ENCODE measurements at places on chromosomes 11 and 22.
A peak's percentile ranks its signal among the peaks of the same experiment; 100 is the strongest.

GRCh38 chr22:29459773-29460172, 20.2 kb upstream of the NEFH start:
- DNase-seq: no peak

DNA sequence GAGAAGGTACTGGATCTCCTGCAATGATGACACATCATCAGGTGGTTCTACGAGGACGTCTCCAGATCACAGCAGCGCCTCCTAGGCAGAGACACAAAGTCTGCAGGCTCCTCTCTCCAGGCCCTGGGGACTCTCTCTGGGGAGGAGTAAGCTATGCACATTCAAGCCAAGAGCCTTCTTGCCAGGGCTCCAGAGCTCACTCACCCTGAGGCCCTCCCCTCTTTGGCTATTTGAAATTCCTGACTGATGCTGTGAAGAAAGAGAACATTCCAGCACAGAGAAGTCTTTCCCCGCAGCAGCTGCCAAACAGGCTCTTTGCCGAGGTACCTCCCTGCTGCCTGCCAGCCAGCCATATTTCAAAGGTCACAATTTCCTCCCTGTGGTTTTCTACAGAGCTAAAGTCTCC, 204.9 kb downstream of the CSNK2A3 start:
- peak; percentile 86 for DNase-seq

- no peak for DNase-seq
Measured at GRCh38 chr11:94762208-94762607, 5.9 kb upstream of the AMOTL1 start.

DNA sequence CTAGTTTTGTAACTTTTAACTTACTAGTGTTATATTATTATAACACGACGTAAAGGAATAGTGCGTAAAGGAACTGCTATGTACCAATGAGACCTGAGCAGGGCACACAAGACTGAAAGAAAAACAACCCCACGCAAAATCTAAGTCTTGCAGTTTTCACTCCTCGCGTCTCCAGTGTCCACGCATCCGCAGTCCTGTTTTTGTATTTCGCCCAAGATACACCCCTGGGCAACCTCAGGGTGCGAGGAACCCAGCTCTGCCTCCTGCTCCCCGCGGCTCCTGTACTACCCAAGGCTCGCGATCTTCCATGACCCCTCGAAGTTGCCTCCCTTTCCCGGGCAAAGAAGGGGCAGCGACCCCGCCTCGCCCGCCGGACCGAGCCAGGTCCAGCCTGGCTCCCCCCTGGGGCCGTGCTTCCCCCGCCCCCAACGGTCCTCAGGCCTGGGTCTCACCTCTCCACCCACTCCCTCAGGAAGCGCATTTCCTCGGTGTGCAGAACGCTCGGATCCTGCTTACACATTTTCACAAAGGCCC, 393 bp downstream of the ST13 start:
- no peak for DNase-seq

DNA sequence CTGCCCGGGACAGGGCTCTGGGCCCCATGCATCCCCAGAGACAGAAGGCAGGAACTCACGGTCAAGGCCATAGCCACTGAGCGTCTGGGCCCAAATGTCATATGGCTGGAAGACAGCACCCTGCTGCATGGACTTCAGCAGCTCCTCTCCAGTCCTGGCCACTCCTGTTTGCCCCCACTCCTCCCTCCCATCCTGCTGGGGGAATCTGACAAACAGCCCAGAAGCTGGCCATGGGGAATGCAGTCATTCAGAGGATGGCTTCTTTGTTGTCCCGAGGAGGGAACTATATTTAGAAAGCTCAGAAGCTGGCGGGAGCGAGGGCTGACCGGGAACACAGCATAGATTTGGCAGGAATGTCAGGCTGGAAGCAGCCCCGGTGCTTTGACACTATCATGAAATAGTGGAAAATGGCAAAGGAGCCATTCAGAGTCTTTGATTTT, 35.0 kb downstream of the DKK3 start:
- DNase-seq: no peak

DNA sequence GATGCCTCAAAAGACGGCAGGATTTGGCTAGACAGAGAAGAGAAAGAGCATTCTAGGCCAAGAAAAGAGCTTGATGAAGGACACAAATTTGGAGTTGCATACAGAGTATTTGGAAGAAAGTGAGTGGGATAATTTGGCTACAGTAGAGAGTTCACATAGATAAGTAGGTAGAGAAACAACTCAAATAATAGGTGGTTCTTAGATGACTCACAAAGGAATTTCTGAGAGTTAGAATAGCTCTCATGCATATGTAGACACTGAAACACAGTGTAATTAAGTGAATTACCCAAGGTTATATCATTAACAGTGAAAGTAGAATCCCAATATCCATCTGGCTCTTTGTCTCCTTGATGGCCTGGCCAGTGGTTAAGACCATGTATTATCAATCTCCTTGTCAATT, 228.6 kb upstream of the DDI1 start:
- DNase-seq: no peak

GRCh38 chr11:112178428-112178827, 3.1 kb downstream of the BCO2 start:
- no peak for DNase-seq

GRCh38 chr11:133705873-133706272, 139.4 kb downstream of the SPATA19 start:
- no peak for DNase-seq

DNA sequence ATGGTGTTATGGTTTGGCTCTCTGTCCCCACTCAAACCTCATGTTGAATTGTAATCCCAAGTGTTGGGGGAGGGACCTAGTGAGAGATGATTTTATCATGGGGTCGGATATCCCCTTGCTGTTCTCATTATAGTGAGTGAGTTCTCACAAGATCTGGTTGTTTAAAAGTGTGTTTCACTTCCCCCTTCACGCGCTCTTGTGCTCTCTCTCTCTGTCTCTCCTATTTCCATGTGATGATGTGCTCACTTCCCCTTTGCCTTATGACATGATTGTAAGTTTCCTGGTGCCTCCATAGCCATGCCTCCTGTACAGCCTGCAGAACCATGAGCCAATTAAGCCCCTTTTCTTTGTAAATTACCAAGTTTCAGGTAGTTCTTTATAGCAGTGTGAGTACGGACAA, 765.1 kb downstream of the KCNA4 start:
- DNase-seq: no peak

GRCh38 chr11:45933131-45933831, 10.8 kb downstream of the LARGE2 start:
- DNase-seq: no peak

DNA sequence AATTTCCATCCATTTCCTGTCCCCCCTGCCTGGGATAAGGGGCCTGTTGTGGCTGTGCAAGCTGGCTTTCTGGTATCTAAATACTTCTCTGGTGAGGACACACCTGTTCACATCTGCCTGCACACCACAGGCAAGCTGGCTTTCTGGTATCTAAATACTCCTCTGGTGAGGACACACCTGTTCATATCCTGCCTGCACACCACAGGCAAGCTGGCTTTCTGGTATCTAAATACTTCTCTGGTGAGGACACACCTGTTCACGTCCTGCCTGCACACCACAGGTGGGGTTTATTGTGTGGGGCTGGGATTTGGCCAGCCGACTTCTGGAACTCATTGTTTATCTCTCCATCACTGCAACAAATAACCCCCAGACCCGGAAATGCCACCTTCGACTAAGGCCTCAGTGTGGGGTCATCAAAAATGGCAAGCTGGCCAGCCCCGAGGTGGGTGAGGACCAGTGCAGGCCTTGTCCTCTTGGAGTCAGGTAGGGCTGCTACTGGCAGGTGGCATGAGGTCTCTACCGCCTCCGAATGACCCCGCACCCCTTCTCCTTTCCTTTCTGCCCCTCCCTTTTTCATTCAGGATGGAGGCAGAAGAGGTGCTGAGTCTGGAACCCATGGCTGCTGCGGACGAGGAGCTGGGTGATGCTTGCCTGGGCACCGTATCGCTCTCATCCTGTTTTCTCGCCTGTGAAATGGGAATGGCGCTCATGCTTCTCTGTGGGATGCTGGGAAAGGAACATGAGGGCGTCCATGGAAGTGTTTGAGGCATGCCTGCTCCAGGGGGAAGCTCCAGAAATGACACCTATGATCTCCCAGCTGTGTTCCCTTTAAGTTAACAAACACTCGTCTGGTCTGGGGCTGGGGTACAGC, 43.5 kb upstream of the MYEOV start:
- no peak for DNase-seq

GRCh38 chr11:43508511-43508918, 149.8 kb downstream of the TTC17 start:
- DNase-seq: no peak

GRCh38 chr11:46694072-46694471, 6.3 kb downstream of the ARHGAP1 start:
- DNase-seq: no peak

DNA sequence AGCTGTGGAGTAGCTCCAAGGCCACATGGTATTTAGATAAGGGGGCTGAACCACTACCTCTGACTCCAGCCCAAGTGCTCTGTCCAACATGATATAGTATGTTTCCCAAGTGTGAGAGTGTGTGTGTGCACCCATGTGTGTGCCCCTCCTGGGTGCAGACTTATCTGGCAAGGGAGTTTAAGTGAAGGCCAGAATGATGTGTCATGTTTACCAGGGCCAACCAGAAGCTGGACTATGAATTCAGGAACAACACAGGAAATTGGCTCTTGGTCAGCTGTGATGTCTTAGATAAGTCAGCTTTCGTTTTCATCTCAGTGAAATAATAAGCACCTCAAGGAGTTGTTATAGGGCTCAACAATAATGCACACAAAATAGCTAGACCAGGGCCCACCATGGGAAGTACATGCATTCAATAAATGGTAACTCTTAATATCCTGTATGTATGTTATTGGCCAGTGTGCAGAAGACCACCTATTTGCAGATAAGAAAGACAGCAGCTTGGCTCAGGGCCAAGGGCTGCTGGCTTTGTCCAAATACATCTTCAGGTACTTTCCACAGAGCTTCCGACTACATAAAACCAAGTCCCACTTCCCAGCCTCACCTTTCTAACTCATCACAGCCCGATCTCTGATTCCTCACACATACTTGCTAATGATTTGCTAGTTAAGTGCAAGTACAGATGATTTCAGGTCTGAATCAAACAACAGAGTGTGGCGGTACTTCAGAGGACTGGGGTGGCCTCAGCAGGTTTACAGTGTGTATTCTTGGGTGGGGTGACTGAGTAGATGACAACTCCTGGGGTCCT, 120.9 kb downstream of the ME3 start:
- DNase-seq: no peak

GRCh38 chr11:43632181-43632580, 48.4 kb upstream of the HSD17B12 start:
- no peak for DNase-seq

DNA sequence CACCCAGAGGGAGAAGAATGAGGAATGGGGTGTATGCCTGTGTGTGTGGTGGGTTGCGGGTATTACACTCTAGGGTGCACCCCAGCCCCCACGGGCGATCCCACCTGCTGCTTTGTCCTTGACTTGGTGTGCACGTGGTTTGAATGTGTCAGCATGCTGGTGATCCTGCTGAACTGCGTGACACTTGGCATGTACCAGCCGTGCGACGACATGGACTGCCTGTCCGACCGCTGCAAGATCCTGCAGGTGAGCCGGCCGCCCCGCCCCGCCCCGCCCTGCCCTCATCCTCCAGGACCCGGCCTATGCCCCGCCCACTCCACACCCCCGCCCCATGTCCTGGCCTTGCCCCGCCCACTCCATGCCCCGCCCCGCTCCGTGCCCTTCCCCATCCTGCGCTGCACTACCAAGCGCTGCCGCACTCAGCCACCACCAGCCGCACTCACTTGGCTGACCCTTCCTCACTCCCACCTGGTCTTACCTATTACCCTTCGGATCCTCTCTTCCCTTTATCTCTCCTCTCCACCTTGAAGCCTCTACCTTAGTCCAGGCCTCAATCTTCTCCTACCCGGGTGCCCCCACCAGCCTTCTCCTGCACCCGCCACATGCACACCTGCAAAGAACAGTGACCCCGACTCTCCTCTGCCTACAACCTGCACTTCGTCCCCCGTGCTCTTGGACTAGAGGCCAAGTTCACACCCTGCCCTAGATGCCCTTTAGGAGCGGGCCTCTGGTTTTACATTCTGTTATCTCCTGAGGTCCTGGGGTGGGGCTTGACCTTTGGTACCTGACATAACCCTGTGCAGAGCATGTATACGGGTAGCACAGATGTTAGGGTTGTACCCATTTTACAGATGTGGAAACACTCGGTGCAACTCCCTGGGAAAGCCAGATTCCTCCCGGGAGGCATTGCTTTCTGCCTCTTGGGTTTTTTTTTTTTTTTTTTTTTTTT, 27.7 kb downstream of the CACNA1I start:
- DNase-seq: peak; percentile 28

DNA sequence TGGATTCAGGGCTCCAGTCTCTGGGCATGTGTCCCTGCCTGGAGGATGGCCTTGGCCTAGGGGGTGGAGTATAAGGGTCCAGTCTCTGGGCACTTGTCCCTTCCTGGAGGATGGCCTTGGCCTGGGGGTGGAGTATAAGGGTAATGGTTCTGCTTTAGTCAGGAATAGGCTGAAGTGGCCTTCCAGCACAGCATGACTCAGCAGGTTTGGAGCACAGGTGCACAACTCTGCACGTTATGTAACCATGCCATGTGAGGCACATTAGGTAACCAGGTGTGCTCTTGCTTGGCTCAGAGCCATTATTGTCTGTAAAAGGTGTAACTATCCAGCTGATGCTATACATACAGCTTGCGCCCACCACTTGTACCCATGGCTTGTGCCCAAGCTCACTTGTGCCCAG, 48.4 kb upstream of the POLD3 start:
- DNase-seq: no peak

- DNase-seq: no peak
Measured at GRCh38 chr11:30282289-30282631, 40.6 kb upstream of the ARL14EP start.

- no peak for DNase-seq
Measured at GRCh38 chr11:72379384-72380131, 54.8 kb downstream of the CLPB start.

GRCh38 chr11:133107136-133107535, 425.2 kb downstream of the OPCML start:
- no peak for DNase-seq

DNA sequence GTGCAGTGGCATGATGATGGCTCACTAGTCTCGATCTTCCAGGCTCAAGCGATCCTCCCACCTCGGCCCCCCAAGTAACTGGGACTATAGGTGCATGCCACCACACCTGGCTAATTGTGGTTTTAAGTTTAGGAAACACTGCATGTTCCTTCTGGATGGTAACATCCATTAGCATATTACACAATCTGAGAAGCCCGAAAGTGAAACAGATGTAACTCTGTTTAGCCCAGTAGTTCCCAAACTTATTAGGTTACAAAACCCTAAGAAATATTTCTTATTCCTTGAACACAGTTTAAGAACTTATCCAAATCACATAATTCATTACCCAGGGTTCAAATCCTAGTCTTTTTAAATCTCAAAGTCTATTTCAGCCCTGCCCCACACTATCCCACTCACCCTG, 28.3 kb downstream of the POLDIP3 start:
- DNase-seq: no peak

- DNase-seq: no peak
Measured at GRCh38 chr11:134634897-134635831, 223.1 kb upstream of the B3GAT1 start.

Measured in iPS DF 19.7 (cell line).